Left lobe of liver (tissue), 2 donors: ENCODE measurements at places on chromosomes 16 and 17.

DNA sequence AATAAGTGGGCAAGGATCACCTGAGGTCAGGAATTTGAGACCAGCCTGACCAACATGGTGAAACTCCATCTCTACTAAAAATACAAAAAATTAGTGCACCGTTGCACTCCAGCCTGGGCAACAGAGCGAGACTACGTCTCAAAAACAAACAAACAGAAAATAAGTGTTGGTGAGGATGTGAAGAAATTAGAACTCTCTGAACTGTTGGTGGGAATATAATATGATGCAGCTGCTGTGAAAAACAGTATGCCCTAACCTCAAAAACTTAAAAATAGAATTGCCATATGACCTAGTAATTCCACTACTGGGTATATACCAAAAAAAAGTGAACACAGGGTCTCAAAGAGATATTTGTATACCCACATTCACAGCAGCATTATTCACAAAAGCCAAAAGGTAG is 26.1 kb downstream of the GLG1 start:
- no peak for DNase-seq

DNA sequence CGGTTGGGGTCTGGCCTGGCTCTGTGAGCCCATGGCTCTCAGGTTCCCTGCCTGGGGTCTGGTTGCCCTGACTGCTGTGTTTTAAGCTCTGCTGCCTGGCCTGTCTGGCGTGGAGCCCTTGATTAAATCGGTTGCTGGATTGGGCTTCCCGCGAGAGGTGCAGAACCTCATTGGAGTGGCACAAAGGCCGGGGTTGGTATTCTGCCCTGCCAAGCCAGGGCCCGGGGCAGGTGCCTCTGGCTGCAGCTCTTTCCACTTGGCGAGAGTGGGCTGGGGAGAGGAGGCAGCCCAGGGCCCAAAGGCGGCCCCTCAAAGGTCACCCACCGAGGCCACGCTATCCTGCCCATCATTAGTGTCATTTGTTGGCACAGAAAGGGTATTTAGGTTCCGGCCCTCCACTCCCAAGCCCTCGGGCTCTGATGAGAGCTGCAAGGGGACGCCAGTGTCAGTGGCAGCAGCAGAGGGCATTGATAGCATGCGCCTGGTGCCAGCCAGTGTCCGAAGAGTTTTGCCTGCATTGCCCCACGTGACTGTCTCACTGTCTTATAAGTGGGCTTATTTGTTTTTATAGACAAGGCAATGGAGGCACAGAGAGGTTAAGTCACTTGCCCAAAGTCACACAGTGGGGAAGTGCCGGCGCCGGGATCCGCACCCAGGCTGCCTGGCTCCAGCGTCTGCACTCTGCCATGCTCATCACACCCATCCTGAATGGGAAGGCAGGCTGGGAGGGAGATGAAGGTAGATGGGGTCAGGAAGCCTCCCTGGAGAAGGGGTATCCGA is 68.0 kb upstream of the CIBAR2 start:
- DNase-seq = no peak

- no peak for DNase-seq
Observed at GRCh38 chr16:87407511-87408112, 15.5 kb downstream of the MAP1LC3B start.

- no peak for DNase-seq
Observed at GRCh38 chr17:81429821-81430551, 34.7 kb downstream of the BAHCC1 start.
